ENCODE measurements at places on chromosomes 4 and X. TPM values are rescaled to one million over a fixed set of nuclear protein-coding genes. Genes with fewer than 3 reads are reported as not detected.
A peak's percentile ranks its signal among the peaks of the same experiment; 100 is the strongest.

DNA sequence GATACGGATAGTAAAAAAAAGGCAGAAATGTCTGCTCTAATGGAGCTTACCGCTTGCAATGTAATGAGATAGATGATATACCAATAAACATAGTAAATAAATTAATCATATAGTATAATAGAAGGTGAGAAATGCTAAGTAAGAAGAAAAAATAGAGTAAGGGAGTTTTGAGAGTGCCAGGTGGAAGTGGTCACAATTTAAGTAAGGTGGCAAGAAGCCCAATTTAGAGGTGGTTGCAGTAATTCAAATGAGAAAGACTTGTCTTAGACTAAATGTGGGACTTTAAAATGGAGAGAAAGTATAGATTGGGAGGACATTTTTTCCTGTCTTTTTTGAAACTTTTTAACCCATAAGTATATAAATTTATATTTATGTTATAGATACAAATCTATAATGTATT, 26.0 kb downstream of the TBC1D19 start:
- no peak for DNase-seq

DNA sequence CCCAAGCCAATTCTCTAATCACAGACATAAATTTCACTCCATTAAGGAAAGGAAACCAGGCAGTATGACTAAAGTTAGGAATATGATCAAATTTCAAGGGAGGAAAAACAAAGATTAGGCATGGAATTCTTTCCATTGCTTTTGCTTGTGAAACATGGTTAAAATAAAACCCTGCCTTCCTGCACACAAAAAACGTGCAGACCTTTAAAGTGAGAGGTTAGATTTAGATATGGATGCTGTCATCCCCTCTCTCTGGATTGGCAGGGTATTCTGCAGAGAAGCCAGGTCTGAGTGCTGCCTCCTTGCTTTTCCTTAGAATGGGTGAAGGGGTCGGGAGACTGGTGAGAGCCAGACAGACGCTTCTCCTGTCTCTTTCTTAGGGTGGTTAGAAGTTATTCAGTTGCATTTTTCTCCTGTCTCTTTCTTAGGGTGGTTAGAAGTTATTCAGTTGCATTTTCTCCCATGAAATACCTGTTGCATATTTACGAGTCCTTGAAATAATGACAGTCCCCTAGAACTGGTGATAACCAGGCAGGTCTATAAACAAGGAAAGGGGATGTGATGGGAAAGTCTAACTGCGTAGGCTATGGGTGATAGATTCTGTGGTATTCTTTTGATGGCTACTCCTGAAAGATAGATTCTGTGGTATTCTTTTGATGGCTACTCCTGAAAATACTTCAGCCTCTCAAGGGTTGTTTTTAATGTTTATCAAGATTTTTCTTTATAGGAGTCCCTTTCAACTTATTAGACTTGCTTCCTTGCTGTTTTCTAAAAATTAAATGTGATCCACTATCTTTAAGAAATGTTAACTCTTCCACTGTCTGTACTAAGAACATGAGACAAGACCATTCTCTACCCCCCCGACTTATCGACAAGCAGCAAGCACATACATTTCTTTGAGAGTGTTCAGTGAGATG, 163.6 kb downstream of the SPRY1 start:
- DNase-seq: no peak

DNA sequence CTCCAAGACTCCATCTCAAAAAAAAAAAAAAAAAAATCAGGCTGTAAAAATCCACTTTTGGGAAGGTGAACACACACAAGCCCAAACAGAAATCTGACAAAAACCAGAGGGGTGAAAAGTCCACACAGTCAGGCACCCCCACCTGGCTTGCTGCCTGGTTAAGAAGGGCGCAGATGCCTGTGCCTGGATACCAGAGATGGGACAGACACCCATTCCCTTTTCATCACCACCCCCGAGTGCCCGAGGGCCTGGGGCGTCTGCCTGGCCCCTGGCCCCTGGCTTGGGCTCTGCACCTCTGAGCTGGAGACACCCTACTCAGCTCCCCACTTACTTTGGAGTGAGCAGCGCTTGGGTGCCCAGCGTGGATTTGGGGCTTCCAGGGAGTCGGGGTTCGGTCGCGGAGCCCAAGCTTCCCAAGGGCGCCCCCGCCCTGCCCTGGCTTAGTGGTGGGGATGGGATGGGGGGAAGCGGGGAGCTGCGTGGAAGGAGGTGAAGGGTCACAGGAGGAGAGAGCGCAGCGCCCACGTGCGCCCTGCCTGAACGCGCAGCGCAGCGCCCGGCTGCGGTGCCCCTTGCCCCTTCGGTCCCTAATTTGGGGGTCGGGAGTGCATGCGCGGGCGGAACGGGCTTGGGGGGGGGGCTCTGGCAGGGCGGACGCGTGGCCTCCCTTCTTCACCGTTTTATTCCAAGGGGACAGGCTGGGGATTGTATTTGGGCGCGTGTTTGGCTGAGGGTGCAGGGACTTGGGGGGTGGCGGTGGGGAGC, 11.3 kb downstream of the SHOX start:
- peak; percentile 67 for DNase-seq

Gene DDX53
- total RNA-seq: not detected

Gene PGAM4
- total RNA-seq: not detected

Gene ABCG2
- total RNA-seq: 21.5 TPM
